ENCODE measurements at places on chromosomes 2 and 18. TPM values are rescaled to one million over a fixed set of nuclear protein-coding genes. Genes with fewer than 3 reads are reported as not detected.

DLX1 gene
- total RNA-seq = not detected

SP100 gene
- total RNA-seq = 58.5 TPM

STARD6 gene
- not detected for total RNA-seq

SCYGR4 gene
- total RNA-seq = not detected

Data from heart left ventricle (tissue), 16 donors.